ENCODE measurements at places on chromosomes 7 and 10.
A peak's percentile ranks its signal among the peaks of the same experiment; 100 is the strongest.

DNA sequence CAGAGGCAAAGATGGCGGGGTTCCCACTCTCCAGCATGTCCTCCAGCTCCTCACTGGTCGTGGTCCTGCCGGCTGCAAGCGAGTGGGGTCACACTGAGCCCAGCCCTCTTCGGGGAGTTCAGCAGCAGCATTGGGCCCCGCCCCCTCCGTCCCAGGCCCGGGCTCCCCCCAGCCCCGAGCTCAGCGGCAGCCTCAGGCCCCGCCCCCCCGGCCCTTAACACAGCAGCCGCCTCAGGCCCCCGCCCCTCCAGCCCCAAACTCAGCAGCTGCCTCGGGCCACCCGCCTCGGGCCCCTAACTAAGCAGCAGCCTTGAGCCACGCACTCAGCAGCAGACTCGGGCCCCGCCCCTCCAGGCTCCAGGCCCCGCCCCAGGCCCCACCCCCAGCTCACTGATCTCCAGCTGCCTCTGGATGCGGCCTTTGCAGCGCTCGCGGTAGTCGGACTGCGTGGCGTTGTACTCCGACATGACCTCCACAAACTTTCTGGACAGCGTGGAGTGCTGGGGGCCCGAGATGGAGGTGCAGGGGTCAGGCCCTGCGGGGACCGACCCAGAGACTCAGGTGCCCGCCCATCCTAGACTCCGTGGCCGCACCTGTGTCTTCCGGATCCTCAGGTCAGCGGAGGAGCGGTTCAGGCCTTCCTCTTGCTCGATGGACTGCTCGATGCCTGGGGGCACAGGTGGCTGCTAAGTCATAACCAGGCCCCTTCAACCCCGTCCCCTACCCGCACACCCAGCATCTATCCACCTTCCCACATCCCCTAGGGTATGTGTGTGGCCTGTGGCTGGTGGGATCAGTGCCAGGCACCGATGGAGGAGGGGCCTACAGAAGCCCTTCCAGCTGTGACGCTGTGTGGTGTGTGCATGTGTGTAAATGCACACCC, 15.5 kb downstream of the STX1A start:
- DNase-seq, result peak; percentile 95

DNA sequence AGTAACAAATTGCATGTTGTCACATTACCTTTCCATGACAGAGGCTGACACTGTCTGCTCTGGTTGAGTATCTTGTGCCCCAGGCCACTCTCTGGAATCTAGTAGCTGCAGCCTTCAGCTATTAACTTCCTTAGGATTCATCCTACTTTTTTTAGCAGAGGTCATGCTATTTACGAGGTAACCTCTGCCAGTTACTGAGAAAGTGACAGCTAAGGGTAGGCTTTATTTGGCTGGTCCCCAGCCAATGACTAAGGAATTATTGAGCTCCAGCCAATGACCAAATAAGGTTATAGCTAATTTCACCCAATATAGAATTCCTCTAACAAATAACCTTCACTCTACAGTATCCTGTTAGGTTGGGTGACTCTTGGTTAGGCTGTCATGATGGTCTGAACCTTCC, 1361.7 kb downstream of the XPNPEP1 start:
- no peak for DNase-seq

- no peak for DNase-seq
Observed at GRCh38 chr10:61542596-61542995, 89.4 kb upstream of the TMEM26 start.

DNA sequence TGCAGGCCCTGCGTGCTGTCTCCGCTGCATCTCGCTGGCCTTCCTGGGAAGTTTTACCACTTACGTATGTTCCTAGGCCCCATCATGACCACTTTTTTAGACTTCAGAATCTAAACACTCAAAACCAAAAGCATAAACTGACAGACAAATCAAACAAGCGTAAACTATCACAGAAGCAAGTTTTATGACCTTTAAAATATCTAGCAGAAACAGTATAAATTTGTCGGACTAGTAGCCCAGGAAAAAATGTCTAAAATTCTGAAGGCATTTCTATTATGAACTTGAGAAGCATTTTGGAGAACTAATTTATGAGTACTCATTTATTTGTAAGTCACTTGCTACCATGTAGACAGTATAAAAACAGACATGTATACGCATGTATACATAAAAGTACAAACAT, 10.6 kb downstream of the LRRC27 start:
- DNase-seq, result no peak

DNA sequence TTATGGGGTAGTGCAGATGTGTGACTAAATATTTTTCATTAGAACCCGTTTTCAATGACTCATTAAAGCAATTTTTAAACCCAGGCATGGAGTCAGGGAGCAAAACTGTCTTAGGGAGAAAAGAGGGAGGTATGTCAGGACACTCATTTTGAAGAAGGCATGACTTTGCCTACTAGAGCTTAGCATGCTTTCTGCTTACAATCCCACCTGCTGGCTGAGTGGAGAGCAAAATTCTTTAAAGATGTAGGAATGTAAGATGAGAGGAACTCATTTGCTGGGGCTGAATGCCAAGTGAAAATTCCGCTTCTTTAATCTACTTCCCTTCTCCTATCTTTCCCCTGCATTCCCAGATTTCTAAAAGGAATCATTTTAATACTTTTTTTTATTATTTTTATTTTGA, 232.6 kb downstream of the GALNT17 start:
- DNase-seq, result no peak

- DNase-seq, result no peak
Observed at GRCh38 chr7:129848436-129848835, 104.3 kb downstream of the UBE2H start.

- DNase-seq, result peak; percentile 32
Observed at GRCh38 chr7:117755136-117755535, 118.1 kb downstream of the CTTNBP2 start.

DNA sequence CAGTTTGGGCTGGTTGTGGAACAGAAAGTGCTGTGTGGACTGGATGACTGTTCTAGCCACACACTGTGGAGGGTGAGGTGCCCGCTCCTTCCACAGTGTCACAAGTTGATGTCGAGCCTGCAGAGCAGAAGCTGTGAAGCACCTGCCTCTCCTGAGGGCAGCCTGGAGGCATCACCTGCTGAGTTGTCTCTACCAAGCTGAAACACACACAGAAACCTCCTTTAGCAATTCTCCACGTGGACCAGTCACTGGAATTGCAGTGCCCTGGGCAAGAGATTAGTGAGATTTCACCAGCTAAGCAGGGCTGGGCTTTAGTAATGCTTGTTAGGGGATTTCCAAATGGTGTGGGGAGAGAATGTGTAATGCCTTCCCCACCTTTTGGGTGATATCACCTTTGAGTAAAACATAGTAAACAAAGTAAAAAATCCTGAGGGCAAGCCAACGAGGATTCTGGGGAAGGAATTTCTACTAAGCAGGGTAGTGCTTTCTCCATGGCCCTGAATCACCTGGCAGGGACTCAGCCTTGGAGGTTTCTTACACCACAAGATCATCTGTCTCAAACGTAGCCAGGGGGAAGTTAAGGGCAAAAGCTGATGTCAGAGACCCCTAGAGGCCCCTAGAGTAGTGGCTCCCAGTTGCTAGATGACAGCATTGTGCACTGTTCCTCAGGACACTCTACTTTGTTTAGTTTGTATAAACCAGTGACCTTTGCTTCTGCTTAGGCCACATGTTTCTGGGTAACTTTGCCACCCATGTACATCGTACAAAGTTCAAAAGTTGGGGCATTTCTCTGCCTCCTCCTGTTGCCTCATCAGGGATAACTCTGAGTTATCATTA, 233.1 kb upstream of the IGFBP3 start:
- DNase-seq, result no peak

GRCh38 chr10:2887391-2888070, 179.8 kb upstream of the PFKP start:
- no peak for DNase-seq

- peak; percentile 92 for DNase-seq
Observed at GRCh38 chr10:104328896-104329710, 9.2 kb downstream of the ITPRIP start.

DNA sequence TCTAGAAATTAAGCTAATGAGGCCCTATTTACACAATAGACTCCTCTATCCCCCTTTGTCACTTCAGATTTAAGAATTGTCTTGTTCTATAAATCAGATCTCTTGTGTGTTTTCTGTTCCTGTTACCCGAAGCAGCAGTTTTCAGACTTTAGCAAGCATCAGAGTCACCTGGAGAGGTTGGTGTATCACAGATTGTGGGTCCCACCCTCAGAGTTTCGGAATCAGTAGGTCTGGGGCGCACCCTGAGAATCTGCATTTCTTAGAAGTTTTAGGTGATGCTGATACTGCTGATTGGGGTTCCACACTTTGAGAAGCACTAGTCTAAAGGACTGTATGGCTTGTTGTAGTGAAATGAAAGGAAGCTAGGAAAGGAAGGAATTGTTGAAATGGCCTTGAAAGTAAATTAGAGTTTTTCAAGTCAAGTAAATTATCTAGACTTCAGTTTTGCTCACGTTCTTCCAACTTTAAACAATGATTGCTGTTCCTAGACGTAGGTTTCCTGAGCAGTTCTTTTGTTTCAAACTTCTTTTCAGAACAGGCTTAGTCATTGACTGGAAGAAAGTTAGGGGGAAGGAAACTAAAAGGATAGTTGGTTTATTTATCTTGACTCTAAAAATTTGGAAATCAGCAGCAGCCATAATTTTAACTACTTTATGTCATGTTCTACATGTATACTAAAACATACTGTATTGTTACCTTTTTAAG, 15.7 kb downstream of the BPGM start:
- no peak for DNase-seq

- no peak for DNase-seq
Observed at GRCh38 chr7:28316489-28316888, 95.8 kb upstream of the CREB5 start.

GRCh38 chr7:143850682-143851081, 51.3 kb downstream of the TCAF1 start:
- no peak for DNase-seq

Measured in neural progenitor cell (in vitro differentiated cells).